Hippocampal formation (tissue), 2 donors: ENCODE measurements at places on chromosomes 6 and 20.

GRCh38 chr20:7161690-7162089 is 394.2 kb downstream of the BMP2 start:
- DNase-seq: no peak

- no peak for DNase-seq
Measured at GRCh38 chr6:150006961-150007464, 18.3 kb downstream of the RAET1L start.

- DNase-seq: peak; percentile 40
Measured at GRCh38 chr6:134706153-134706552, 243.7 kb downstream of the ALDH8A1 start.

DNA sequence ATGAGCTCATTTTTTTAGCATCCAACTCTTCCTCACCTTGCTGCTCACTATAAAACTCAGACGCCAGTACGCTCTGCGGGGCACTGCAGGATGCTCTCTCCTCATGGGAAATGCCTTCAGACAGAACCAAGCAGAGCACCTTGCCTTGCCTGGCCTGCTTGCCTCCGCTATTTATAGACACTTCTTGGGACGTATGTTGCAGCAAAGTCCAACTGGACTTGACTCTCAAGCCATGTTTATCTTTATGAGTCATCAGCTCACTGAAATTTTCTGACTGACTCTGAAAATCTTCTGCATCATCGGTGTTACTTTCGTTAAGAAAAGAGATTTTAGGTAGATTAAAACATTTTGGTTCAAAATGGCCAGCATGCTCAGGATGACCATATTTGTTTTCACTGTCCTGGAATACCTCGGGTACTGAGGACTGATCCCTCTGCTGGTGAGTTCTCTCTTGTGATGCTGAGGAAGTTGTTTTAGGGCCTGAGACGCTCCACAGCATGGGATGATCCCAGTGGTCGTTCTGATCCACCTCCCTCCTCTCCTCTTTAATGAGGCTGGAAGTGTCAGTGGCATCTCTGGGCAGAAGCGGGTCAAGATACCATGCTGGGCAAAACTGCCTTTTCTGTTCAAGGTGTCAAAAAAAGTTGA is 204.5 kb downstream of the KIF16B start:
- no peak for DNase-seq

GRCh38 chr20:31475472-31476293 is 595 bp downstream of the REM1 start:
- DNase-seq: no peak

DNA sequence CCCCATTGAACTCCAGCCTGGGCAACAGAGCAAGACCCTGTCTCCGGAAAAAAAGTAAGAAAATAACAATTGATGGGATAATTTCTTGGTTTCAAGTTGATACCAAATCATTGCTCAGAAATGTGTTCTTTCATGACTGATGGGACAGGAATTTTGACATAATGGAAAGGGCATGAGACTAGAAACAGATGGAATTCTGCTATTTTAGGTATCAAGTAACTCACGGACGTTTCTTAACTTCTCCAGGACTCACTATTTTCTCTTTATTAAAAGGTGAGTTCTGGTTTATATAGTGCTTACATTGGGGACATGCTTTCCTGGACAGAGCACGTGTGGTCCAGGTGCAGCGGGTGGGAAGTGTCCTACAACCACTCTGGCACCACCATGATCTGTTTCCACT is 6.0 kb upstream of the DSP start:
- no peak for DNase-seq

DNA sequence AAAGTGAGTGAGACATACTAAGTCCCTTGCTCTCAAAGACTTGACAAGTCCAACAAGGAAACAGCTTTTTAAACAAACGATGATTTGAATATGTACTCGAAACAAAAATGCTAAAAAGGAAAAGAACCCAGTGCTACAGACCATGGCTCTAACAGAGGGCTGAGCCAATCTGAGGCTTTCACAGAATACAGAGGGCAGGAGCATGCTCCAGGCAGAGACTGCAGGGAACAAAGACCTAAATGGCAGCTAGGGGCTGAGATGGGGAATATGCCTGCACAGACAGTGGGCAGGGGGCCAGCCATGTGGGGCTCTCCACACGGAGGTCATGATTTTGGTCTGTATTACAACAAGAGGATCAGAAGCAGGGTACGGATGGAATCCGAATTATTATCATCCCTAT is 31.1 kb upstream of the C6orf118 start:
- DNase-seq: no peak

DNA sequence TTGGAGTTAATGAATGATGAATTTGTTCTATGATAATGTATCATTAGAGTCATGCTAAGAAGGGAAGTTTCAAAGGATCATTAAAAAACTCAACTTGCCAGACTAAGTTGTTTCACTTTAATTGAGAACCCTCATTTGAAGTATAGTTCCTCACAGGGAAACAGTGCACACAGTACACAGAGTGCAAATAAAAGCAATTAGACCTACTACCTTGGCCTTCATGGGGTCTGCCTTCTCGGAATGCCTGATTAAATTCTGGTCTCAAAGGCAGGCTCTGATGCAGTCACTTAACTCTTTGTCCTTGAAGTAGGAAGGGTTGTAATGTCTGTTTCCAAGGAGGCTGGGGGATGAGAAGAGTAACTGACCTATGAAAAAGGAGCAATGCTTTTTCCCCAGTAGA is 457.3 kb downstream of the TBC1D32 start:
- no peak for DNase-seq

GRCh38 chr6:43492673-43493072 is 15.3 kb downstream of the TJAP1 start:
- no peak for DNase-seq

- peak; percentile 36 for DNase-seq
Measured at GRCh38 chr6:34514593-34515472, 41.3 kb downstream of the SPDEF start.

GRCh38 chr6:89948876-89949275 is 54.6 kb downstream of the GJA10 start:
- no peak for DNase-seq

GRCh38 chr20:59458645-59459044 is 145.7 kb upstream of the PHACTR3 start:
- no peak for DNase-seq

- DNase-seq: no peak
Measured at GRCh38 chr6:158662954-158663624, 13.2 kb downstream of the SYTL3 start.

GRCh38 chr20:48155268-48155667 is 370.0 kb upstream of the SULF2 start:
- DNase-seq: peak; percentile 48

DNA sequence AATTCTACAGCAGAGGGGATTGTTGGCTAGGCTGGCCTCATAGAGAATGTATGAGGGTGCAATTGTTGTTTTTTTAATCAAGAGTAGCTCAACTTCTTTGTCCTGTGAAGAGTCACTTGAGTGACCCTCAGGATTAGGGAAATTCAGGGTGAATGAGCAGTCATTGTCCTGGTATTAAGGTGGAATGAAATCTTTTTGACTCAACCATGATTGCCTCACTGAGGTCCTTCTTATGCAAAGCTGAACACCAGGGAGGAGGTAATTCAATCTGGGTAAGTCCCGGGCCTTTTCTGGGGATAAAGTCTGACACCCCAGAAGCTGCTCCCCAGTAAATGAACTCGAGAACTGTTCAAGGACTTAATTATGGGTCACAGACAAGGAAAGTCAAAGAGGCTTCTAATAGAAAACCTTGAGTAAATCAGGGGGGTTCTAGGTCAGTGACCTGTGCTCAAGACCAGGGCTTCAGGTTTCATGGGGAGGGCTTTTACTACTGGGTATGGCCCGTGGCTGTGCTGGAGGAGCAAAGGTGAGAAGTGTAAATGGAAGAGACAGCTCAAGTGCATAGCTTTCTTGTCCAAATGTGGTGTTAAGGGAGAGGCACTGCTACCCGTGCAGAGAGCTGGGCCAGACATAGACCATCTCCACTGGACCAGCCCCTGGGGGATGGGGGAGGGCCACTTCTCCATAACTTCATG is 25.3 kb upstream of the ZBTB24 start:
- no peak for DNase-seq

DNA sequence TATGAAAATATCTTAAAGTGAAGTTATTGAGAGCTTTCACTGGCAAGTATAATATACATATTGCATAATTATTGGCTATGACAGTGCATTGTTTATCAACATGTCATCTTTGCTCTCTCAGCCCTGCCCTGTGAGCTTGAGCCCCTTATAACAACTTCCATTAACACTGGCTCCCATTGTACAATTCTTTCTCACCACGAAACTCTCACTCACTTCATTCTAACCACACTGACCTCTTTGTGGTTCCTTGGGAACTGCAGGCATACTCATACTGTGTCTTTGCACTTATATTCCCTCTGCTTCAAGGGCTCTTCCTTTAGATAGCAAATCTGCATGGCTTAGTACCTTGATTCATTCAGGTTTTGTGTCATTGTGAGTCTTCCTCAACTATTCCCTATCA is 411.8 kb downstream of the CDKAL1 start:
- DNase-seq: no peak

- no peak for DNase-seq
Measured at GRCh38 chr6:168695701-168696100, 254.7 kb downstream of the SMOC2 start.

DNA sequence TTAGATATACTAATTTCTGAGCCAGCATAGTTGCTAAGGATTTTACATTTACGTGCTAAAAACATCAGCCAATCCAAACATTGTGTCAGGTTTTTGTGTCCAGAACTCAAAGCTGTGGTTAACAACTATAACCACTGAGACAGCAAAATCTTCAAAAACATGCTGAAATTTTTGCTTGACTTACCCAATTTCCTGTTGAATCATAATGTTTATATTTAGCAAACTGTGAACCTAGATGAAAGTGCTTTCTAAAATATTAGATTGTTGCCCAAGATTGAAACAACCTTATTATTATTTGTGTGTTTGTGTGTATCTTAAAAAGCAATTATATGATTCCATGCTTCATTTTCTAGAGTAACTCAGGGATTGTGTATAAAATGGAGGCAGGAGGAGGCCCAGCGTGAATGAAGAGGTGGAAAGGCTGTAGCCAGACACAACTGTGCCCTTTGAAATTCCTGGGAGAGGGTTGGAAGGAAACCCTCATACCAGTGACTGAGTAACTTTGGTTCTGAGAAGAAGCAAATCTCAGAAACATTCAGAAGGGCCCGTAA is 48.0 kb downstream of the ARMC2 start:
- DNase-seq: no peak

DNA sequence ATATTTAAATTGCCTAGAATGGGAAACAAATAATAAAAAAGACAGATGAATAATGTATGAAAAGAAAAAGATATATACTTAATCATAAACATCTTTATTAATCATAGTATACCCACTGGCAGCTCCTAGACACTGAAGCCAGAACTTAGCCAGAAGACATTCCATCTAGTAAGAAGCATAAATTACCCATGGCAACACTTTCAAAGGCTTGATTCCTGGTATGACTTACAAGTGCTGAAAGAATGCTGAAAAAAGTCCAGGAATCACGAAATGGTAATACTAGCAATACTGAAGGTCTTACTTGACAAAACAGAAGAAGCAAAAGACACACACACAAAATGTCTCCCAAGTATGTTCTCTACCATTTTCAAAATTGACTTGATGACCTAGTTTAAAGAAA is 38.0 kb downstream of the RWDD2A start:
- no peak for DNase-seq

DNA sequence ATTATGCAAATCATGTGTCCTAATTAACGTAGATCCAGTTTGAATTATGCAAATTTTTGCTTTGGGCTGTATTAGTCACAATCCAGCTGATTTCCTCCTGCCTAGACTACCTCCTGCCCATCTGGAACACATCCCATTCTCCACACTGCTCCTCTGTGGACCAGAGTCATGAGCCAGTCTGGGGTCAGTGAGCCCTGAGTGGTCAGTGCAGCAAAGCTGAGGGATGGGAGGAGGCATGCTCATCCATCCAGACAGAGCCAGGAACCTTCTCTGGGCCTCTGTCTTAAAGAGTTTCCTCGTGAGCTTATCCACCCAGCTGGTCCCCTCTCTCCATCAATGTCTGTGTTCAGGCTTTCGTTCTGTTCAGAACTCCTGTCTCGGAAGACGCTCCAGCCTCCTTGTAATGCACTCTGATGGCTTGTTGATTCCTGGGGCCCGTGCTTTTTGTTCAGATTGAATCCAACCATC is 747.8 kb downstream of the PTPRT start:
- no peak for DNase-seq

- no peak for DNase-seq
Measured at GRCh38 chr20:62518911-62519310, 43.1 kb upstream of the GATA5 start.

DNA sequence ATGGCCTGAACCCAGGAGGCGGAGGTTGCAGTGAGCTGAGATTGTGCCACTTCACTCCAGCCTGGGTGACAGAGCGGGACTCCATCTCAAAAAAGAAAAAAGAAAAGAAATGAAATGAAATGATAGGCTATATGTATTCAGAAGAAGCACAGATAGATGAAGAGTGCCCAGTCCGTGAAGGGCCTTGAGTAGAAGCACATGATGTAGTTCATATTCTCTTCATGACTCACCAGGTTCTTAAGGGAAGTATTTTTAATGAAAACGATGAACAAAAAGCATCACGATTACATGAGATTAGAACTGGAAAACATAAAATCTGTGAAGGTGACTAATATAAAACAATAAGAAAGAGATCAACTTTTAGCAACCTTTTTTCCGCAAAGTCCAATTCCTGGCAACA is 29.8 kb downstream of the TPD52L1 start:
- no peak for DNase-seq

GRCh38 chr6:18254793-18255192 is 9.5 kb downstream of the DEK start:
- no peak for DNase-seq

DNA sequence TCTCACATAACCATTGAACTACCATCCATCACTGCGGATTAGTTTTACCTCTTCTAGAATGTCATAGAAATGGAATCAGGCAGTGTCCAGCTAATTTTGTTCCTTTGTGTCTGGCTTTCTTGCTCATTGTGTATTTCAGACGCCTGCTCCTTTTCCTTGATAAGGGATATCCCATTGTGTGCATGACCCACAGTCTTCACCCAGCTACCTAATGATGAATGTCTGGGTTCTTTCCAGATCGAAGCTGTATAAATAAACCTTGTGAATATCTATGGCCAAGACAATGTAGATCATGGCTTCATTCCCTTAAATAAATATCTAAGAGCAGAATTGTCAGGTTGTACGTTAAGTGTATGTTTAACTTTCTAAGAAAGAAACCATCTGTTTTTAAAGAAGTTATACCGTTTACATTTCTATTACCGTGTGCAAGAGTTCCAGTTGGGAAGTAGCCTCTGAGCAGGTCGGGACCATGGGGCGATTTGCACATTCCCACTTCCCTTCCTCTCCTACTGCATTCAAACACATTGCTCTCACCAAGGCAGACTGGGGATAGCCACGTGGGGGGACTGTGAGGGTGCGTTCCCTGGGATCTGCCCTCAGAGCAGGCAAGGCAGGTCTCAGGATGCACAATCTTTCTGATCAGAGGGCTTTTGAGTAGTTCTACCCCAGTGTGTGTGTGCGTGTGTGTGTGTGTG is 13.1 kb downstream of the CD93 start:
- no peak for DNase-seq

- no peak for DNase-seq
Measured at GRCh38 chr6:20658053-20658452, 123.8 kb downstream of the CDKAL1 start.
